Endothelial cell (in vitro differentiated cells): ENCODE measurements at places on chromosomes 7 and 10. TPM values are rescaled to one million over a fixed set of nuclear protein-coding genes. Genes with fewer than 3 reads are reported as not detected.

GRCh38 chr7:1386623-1387220 lies 72.5 kb downstream of the MICALL2 start:
- no peaks in the 10 kb centered on the region for H3K36me3 ChIP-seq
- H3K27me3 ChIP-seq = peaks cover 5% of the 10 kb centered on the region
- H3K27ac ChIP-seq = no peak overlapping the region
- DNase-seq = no peak
- H3K4me3 ChIP-seq = no peak overlapping the region

DNA sequence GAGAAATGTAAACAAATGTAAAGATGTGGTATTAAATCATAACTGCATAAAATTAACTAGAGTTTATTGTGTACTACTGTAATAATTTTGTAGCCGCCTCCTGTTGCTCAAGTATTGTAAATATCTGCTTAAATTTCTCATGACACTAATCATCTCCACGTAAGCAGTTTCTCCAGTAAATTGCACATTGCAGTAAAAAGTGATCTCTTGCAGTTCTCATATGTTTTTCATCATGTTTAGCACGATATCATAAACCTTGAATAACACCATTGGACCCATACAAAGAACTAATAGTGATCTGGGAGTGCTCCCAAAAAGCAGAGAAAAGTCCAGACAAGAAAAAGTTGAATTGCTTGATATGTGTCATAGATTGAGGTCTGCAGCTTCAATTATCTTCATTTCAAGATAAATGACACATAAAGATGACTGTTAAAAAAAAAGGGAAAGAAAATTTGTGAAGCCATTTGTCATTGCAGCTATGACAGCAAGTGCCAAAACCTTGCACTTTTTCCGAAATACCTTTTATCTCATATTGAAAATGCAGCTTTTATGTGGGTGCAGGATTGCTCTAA lies 15.3 kb downstream of the LIPA start:
- DNase-seq = no peak
- no peak overlapping the region for H3K27ac ChIP-seq
- H3K36me3 ChIP-seq = peaks cover 14% of the 10 kb centered on the region
- H3K27me3 ChIP-seq = peaks cover 5% of the 10 kb centered on the region
- peaks cover 21% of the 10 kb centered on the region for H3K4me1 ChIP-seq

GRCh38 chr10:18767981-18768380 lies 108.8 kb downstream of the ARL5B start:
- H3K27me3 ChIP-seq = peaks cover 2% of the 10 kb centered on the region
- no peaks in the 10 kb centered on the region for H3K36me3 ChIP-seq
- H3K4me1 ChIP-seq = no peaks in the 10 kb centered on the region
- H3K4me3 ChIP-seq = no peak overlapping the region
- DNase-seq = no peak
- no peak overlapping the region for H3K27ac ChIP-seq

DNA sequence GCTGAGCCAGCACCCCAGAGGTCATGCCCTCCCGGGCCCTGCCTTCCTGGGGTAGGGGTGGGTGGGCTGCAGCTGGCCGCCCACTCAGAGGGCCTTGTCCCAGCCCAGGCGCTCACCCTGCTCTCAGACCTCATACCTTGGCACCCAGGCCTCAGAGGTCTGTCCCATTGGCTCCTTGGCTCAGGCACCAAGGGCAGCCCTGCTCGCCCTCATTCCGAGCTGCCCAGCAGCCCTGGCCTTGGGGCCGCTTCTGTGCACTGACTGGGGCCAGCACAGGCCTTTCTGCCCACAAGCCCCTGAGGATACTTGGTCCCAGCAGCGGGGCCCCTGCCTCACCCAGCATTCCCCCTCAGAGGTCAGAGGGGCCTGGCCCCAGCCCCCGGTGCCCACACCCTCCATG lies 34.3 kb downstream of the YKT6 start:
- no peaks in the 10 kb centered on the region for H3K36me3 ChIP-seq
- H3K4me3 ChIP-seq = no peak overlapping the region
- peaks cover 4% of the 10 kb centered on the region for H3K27me3 ChIP-seq
- H3K27ac ChIP-seq = no peak overlapping the region
- no peaks in the 10 kb centered on the region for H3K4me1 ChIP-seq
- no peak for DNase-seq

Gene MRPS16
- total RNA-seq = 78.6 TPM

Gene TAS2R41
- total RNA-seq = not detected

Gene EZH2
- 37.5 TPM for total RNA-seq

GRCh38 chr10:119029613-119030420 lies at the start of gene NANOS1:
Gene NANOS1 (plus strand): TSS chr10:119029714. CDS start chr10:119029802, 88 bp downstream.
- peaks cover 9% of the 10 kb centered on the region for H3K27me3 ChIP-seq
- H3K4me3 ChIP-seq = peak within 1 kb of the TSS; percentile 83
- H3K27ac ChIP-seq = no peak within 1 kb of the TSS
- peaks cover 19% of the 10 kb centered on the region for H3K36me3 ChIP-seq
- H3K4me1 ChIP-seq = peaks cover 3% of the 10 kb centered on the region
- DNase-seq = peak; percentile 38

GRCh38 chr10:131010965-131011575 lies 300.5 kb downstream of the TCERG1L start:
- no peaks in the 10 kb centered on the region for H3K36me3 ChIP-seq
- no peak overlapping the region for H3K27ac ChIP-seq
- peaks cover 7% of the 10 kb centered on the region for H3K27me3 ChIP-seq
- no peaks in the 10 kb centered on the region for H3K4me1 ChIP-seq
- DNase-seq = no peak

- DNase-seq = no peak
- no peaks in the 10 kb centered on the region for H3K36me3 ChIP-seq
- H3K4me3 ChIP-seq = no peak overlapping the region
- no peaks in the 10 kb centered on the region for H3K4me1 ChIP-seq
Observed at GRCh38 chr7:21972397-21972784, 26.7 kb upstream of the CDCA7L start.

GRCh38 chr10:101525848-101526247 lies 62.2 kb downstream of the POLL start:
- H3K4me3 ChIP-seq = no peak overlapping the region
- H3K27ac ChIP-seq = no peak overlapping the region
- H3K36me3 ChIP-seq = no peaks in the 10 kb centered on the region

DNA sequence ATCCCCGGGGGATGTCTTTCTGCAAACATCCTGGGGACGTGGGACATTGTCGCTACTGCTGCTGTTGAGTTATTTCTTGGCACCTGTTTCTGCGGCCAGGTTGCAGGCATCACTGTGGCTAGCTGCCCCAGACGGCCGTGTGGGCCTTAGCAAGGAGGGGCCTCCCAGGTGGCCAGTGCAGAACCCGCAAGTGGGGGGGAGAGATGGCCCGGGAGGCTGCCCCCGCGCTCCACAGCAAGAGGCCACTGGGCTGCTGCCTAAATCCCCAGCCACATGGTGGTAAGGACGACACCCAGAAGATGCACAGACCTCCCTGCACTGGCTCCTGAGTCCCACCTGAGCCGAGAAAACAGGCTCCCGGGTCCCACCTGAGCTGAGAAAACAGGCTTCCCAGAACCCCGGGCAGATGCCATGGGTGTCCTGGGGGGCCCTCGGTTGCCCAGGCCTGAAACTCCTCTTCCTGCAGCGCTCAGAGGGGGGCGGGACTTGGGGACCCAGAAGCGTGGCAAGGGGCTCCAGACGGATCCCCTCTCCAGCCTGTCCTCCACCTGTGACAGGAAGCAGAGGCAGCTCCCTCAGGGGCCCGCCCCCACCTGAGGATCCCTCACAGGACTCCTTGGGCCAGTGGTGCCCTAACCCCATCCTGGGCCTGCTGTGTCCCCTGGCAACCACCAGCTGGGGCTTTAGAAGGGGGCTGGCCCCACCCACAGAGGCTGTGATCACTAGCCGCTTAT lies 952 bp upstream of the MAFK start:
- DNase-seq = no peak
- H3K27me3 ChIP-seq = peaks cover 8% of the 10 kb centered on the region

- H3K36me3 ChIP-seq = no peaks in the 10 kb centered on the region
- no peaks in the 10 kb centered on the region for H3K27me3 ChIP-seq
- H3K27ac ChIP-seq = no peak overlapping the region
- H3K4me1 ChIP-seq = peaks cover 18% of the 10 kb centered on the region
- no peak for DNase-seq
- H3K4me3 ChIP-seq = no peak overlapping the region
Observed at GRCh38 chr10:84306751-84307384, 21.5 kb upstream of the CCSER2 start.

DNA sequence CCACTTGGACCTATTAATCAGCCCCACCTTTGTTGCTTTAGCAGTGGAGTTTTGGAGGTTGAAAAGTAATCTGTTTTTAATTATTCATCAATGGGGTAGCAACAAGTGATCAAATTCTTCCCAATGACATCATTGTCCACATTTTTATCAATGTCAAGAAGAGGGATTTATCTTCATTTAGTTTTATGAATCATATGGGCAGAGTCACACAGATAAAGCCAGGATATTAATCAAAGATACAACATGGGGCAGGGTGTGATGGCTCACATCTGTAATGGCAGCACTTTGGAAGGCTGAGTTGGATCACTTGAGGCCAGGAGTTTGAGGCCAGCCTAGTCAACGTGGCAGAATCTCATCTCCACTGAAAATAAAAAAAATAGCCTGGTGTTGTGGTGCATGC lies 388.4 kb upstream of the POM121L12 start:
- H3K36me3 ChIP-seq = no peaks in the 10 kb centered on the region
- no peak overlapping the region for H3K27ac ChIP-seq
- H3K27me3 ChIP-seq = no peaks in the 10 kb centered on the region
- H3K4me3 ChIP-seq = no peak overlapping the region
- no peak for DNase-seq

GRCh38 chr10:11831520-11831951 lies 8.4 kb downstream of the PROSER2 start:
- no peaks in the 10 kb centered on the region for H3K36me3 ChIP-seq
- no peak for DNase-seq
- H3K4me1 ChIP-seq = peaks cover 5% of the 10 kb centered on the region
- H3K4me3 ChIP-seq = no peak overlapping the region
- H3K27me3 ChIP-seq = peaks cover 2% of the 10 kb centered on the region
- H3K27ac ChIP-seq = no peak overlapping the region

Gene AKR1E2
- 6.2 TPM for total RNA-seq

DNA sequence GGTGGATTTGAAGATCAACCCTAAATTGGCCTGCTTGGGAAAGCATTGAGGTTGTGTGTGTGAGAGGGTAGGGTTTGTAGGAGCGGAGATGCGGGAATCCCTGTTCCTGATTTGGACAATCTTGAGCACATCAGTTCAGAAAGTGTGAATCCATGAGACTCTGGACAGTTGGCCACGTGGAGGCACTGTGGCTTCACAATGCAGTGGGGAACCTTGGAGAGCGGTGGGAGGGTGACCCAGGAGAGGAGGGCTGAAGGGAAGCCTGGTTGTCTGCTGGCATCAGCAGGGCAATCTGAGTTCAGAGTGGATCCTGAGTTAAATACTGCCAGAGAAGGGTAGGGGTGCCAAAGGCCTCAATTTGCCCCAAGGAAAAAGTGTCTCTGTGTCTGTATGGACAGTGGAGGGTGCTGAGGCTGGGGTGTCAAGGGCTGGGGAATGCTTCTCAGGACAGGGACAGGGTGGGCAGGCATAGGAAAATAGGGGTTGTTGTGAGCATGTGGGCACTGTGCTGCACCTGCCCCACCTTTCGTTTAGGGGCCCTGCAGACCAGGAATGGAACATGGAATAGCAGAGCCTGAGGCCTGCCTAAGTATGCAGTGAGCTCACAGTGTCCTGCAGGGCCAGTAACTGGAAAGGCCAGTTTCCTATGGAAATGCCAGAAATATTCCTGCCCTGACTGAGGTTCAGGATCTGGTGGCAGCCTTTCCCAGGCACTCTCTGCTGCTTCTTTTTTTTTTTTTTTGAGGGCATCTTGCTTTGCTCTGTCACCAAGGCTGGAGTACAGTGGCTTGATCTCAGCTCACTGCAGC lies 162.9 kb upstream of the PRSS58 start:
- no peak overlapping the region for H3K27ac ChIP-seq
- peak; percentile 65 for DNase-seq
- H3K27me3 ChIP-seq = peaks cover 2% of the 10 kb centered on the region
- H3K4me3 ChIP-seq = no peak overlapping the region
